T-cell (primary cell): ENCODE measurements at places on chromosomes 6 and 20. TPM values are rescaled to one million over a fixed set of nuclear protein-coding genes. Genes with fewer than 3 reads are reported as not detected.

KCNK15 gene
- total RNA-seq: not detected

LZTS3 gene
- 19.6 TPM for total RNA-seq

TBXT gene
- total RNA-seq: not detected

SLA2 gene
- total RNA-seq: 28.8 TPM

OPN5 gene
- not detected for total RNA-seq

CST2 gene
- total RNA-seq: not detected

SIRPD gene
- total RNA-seq: 0.23 TPM

BTNL2 gene
- total RNA-seq: not detected

ANGPT4 gene
- not detected for total RNA-seq

SLC25A27 gene
- total RNA-seq: 1.5 TPM

LY86 gene
- 0.54 TPM for total RNA-seq

RMND1 gene
- total RNA-seq: 15.6 TPM

EDN1 gene
- total RNA-seq: 0.53 TPM

ZFP64 gene
- 11.9 TPM for total RNA-seq

CDH26 gene
- 3.5 TPM for total RNA-seq

RIPPLY2 gene
- not detected for total RNA-seq

AGPAT1 gene
- total RNA-seq: 32.6 TPM

SLC22A3 gene
- total RNA-seq: not detected

THBD gene
- total RNA-seq: 0.07 TPM

CLVS2 gene
- not detected for total RNA-seq

UBD gene
- not detected for total RNA-seq

SLC44A4 gene
- 0.96 TPM for total RNA-seq

GJA10 gene
- total RNA-seq: not detected

CITED2 gene
- 108 TPM for total RNA-seq

RBM38 gene
- total RNA-seq: 218 TPM

SLC17A2 gene
- not detected for total RNA-seq

RAB32 gene
- 0.33 TPM for total RNA-seq

GDAP1L1 gene
- total RNA-seq: not detected

BPIFA1 gene
- total RNA-seq: not detected

OOEP gene
- not detected for total RNA-seq

NHLRC1 gene
- 0.48 TPM for total RNA-seq

COL19A1 gene
- 2.3 TPM for total RNA-seq

XKR7 gene
- total RNA-seq: not detected

EYS gene
- total RNA-seq: not detected

PAK5 gene
- total RNA-seq: not detected

DNAH8 gene
- total RNA-seq: 0.07 TPM

LRRN4 gene
- not detected for total RNA-seq

ENPP4 gene
- total RNA-seq: 9.4 TPM

CLDN20 gene
- total RNA-seq: not detected

TNNC2 gene
- total RNA-seq: 0.49 TPM

MOXD1 gene
- 0.13 TPM for total RNA-seq

PXMP4 gene
- total RNA-seq: 13.9 TPM

HINT3 gene
- total RNA-seq: 11.7 TPM

CLIC5 gene
- total RNA-seq: 17.8 TPM

TAPBP gene
- total RNA-seq: 267 TPM

ME1 gene
- 1.0 TPM for total RNA-seq

CBFA2T2 gene
- 34.2 TPM for total RNA-seq

PGC gene
- 0.86 TPM for total RNA-seq

RBM24 gene
- not detected for total RNA-seq

PLTP gene
- 1.7 TPM for total RNA-seq

WFDC12 gene
- not detected for total RNA-seq

TLDC2 gene
- 0.33 TPM for total RNA-seq

CST5 gene
- total RNA-seq: not detected

HEBP2 gene
- total RNA-seq: 54.0 TPM

FOXQ1 gene
- not detected for total RNA-seq
